ENCODE measurements at places on chromosomes 3 and 15.

DNA sequence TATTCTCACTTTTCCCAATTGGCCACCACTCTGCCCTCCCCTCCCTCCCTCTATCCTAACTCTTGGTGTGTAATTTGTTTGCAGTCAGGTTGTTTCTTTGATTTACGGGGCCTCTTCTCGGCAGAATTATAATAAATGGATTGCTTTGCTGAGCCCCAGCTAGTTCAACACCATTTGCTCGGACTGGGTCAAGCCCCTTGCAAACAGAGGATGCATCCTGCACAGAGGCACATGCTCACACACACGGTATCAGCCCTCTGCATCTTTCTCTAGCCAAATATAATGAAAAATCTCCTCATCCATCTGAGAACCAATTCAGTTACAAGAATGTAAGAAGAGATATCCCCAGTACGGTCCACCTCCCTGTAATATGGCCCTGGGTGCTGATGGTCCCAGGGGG, 97.7 kb downstream of the EPHB1 start:
- DNase-seq = no peak

- no peak for DNase-seq
Measured at GRCh38 chr3:195249858-195250464, 21.0 kb downstream of the XXYLT1 start.

- DNase-seq = no peak
Measured at GRCh38 chr3:112688819-112689218, 47.9 kb upstream of the CCDC80 start.

DNA sequence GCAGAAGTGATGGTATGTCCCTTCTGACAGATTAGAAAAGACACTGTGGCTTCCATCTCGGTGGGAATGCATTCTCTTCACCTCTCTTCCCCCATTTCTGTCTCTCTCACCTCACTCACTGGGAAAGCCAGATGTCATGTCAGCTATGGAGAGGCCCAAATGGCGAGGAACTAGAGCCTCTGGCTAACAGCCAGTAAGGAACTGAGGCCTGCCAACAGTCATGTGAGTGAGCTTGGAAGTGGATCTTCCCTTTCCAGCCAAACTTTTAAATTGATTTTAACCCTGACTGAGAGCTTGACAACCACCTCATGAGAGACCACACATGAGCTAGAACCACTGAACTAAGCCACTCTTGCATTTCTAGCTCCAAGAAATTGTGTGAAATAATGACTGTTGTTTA, 35.2 kb upstream of the CDAN1 start:
- DNase-seq = no peak

DNA sequence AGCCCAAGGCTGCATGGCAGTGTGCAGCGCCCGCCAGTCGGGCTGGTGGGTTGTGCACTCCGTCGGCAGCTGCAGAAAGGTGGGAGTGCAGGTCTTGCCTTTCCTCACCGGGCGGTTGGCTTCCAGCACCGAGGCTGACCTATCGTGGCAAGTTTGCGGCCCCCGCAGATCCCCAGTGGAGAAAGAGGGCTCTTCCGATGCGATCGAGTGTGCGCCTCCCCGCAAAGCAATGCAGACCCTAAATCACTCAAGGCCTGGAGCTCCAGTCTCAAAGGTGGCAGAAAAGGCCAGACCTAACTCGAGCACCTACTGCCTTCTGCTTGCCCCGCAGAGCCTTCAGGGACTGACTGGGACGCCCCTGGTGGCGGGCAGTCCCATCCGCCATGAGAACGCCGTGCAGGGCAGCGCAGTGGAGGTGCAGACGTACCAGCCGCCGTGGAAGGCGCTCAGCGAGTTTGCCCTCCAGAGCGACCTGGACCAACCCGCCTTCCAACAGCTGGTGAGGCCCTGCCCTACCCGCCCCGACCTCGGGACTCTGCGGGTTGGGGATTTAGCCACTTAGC, 4.3 kb downstream of the ISL2 start:
- no peak for DNase-seq

DNA sequence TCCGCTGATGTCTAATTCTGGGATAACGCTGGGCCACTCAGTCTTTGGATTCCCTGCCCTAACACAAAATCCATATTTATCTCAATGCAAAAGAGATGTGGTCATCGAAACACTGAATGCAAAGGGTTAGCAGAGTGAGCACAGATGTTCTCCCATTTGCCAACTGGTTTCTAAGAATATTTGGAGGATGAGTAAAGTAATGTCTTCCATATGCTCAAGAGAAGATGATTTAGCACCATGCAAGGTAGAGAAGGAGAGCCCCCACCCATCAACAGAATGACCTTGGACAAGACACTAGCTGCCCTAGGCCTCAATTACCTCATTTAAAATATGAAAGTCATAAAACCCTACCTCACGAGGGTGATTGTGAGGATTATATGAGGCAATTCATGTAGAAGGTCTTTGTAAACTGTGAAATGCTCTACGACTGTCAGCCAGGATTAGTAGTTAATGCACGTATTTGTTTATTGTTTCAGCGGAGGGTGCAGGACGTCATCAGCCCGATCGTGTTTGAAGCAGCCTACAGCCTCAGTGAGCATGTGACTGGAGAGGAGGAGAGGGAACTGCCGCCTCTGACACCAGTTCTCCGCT, 232.9 kb upstream of the CTDSPL start:
- no peak for DNase-seq
